A673 (cell line): ENCODE measurements at places on chromosomes 7 and 10. TPM values are rescaled to one million over a fixed set of nuclear protein-coding genes. Genes with fewer than 3 reads are reported as not detected.

- no peak for DNase-seq
Measured at GRCh38 chr10:127884501-127884900, 8.2 kb downstream of the CLRN3 start.

DNA sequence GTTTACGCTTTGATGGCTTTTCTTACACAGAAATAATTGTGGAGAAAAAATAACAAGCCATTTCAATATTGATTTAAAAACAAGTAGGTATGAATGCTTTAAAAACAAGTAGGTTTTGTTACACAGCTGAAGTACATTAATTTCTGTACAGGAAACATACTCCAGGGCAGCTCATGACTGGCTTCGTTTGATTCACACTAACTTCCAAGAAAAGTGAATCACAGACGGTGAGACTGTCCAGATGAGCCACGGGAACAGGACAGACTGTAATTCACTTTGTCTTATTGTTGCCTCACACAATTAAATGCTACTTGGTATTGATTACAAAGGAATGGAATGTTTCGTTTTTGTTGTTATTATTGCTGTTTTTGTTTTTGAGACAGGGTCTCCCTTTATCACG is 26.6 kb upstream of the SNX10 start:
- no peak for DNase-seq

DNA sequence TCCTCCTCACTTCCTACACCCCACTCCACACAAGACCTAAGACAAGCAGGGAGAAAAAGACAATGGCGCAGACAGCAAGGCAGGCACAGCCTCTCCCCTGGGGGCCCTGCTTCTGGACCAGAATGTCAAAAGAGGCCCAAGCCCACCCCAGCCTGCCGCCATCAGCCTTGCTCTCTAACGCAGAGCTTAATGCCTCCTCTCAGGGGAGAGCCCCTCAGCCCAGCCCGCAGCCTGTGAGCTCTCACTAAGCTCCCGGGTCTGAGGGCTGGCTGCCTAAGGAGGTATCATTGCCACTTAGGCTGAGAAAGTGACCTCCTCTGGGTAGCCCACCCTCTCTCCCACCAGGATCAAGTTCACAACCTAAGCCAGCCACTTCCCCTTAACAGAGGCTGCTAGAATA is 16.7 kb downstream of the SLIT1 start:
- DNase-seq: no peak

- peak; percentile 83 for DNase-seq
Measured at GRCh38 chr10:80444646-80445319, 9.3 kb upstream of the TSPAN14 start.

GRCh38 chr7:149690688-149691446 is 82.5 kb downstream of the ZNF467 start:
- DNase-seq: peak; percentile 89

DNA sequence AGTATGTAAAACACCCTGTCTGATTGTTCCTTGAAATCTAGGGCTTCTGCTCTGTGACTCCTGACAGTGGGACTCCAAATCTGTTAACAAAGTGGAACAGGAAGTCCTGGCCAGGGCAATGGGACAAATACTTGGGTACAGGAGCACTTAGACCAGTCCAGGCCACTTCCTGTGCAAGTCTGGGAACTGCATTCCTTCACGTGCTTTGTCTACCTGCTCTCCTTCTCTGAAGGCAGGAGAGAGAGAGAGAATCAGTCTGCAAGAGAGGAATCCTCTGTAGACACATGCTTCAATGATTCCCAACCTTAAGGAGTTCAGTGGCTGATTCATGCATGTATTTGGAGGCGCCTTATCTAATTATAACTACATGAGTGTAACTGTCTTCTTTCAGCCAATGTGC is 530.2 kb downstream of the GATA3 start:
- no peak for DNase-seq

DNA sequence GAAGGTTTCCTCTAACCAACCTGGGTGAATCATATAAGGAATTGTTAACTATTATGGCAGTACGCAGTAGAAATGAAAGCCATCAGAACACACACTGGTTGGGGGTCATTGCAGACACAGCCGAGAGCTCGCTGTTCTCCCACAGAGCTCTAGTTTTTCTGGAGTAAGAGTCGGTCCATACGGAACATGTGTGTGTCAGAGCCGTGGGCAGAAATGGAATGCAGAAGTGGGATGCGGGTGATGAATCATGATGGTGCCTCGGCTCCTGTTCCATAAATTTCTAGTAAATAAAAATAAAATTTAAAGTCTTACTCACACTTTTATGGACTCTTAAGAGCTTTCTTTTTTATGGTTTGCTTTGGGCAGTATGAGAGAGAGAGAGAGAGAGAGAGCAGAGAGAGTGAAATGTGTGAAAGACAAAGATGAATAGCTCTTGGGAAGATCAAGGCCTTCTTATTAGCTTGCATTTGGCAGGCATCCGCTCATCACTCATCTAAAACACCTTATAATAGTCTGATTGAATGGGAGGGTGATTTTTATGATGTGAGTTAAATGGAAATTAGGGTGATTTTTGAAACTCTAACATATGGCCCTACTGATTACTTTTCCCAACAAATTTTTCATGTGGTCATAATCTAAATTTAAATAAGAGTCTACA is 98.8 kb upstream of the PFKP start:
- DNase-seq: no peak

Gene MOGAT3
- not detected in 2 replicates for total RNA-seq

Gene EN2
- total RNA-seq: not detected in 2 replicates
